Right hindlimb (tissue), 1 donor: ENCODE measurements at places on chromosomes 16 and 17.

- no peak for DNase-seq
Observed at GRCh38 chr16:11101695-11102522, 154.1 kb downstream of the SOCS1 start.

GRCh38 chr17:49963626-49964302, 5.2 kb upstream of the DLX4 start:
- DNase-seq: peak; percentile 38

DNA sequence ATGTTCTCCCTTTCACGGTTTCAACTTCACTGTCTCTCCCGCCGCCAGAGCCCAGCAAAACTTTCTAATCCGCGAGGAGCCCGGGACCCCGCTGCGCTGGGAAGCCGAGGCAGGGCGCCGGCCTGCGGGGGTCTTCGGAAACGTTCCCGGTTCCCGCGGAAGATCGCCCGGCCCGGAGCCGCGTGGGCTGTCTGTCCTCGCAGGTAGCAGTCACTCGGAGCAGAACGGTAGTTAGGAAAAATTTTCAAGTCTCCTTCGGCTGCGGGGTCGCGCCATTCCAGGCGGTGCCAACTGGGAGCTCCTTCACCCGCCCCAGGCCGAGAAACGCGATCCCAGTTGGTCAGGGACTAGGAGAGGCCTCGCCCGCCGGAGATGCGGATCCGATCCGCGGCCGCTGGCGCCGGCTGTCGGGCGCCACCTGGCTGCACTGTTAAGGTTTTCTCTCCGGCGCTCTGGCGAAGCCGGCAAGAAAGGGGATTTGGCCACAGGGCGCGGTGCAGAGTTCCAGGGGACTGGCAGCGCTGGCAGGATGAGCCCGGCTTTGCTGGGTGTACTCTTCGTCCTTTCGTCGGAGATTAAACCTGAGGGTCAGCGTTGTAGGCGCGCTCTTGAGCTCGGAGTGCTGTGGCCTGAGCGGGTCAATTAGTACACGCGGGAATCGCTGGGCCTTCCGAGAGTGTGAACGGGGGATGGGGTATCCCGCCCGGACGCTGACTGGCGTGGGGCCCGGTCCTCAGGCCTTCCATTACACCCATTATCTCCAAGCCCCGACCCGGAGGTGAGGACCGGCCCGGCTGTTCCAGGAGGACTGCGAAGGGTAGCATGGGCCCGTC, 135.4 kb downstream of the KCNJ12 start:
- peak; percentile 90 for DNase-seq

DNA sequence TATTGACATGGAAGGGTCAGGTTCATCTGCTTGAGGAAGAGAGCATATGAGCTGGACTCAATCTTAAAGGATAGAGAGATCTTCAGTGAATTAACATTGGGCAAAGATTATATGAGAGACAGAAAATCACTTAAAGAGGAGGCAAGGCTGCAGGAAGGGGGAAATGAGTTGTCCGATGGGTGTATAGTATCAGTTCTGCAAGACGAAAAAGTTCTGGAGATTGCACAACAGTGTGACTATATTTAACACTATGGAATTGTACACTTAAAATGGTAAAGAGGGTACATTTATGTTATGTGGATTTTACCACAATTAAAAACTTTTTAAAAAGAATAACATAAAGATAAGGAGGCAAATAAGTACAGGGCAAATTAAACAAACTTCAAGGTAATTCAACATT, 80.7 kb downstream of the HELZ start:
- DNase-seq: no peak

GRCh38 chr17:78777881-78778280, 4.2 kb downstream of the CYTH1 start:
- no peak for DNase-seq

DNA sequence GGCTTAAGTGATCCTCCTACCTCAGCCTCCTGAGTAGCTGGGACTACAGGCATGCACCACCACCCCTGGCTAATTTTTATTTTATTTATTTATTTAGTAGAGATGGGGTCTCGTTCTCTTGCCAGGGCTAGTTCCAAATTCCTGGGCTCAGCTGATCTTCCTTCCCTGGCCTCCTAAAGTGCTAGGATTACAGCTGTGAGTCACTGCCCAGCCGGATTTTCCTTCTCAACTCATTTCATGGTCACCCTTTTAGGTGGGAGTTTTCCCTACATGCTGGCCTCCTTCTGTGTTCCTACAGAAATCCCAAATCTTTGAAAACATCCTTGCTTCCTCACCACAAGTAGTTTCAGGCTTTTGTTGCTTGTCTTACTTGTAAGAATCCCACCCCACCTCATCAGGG, 102.1 kb upstream of the SIAH1 start:
- no peak for DNase-seq

GRCh38 chr17:2140683-2141082, 85.8 kb downstream of the HIC1 start:
- DNase-seq: no peak

DNA sequence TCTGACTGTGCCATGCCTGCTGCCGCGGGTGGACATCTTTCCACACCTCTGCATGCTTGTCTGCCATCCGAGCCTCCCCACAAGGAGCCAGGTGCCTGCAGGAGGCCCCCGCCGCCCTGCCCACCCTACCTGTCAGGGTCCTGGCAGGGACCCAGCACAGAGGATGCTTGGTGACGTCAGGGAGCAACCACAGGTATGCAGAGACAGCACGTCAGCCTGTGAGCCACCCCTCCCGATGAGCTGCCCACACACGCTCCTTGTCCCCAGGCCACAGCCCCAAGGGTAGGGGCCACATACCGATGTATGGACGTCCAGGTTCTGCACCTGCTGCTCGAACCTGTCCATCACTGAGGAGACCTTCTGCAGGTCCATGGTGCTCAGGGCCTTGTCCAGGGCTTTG, 10.6 kb downstream of the CHMP1A start:
- DNase-seq: no peak

GRCh38 chr16:64751906-64752305, 370.0 kb downstream of the CDH11 start:
- no peak for DNase-seq
